ENCODE measurements at places on chromosomes 3 and 15.

- no peak for DNase-seq
Measured at GRCh38 chr15:72564091-72564490, 90.0 kb downstream of the ARIH1 start.

- DNase-seq: no peak
Measured at GRCh38 chr15:64596701-64597476, 136.5 kb downstream of the ZNF609 start.

GRCh38 chr3:57135964-57136719, 29.0 kb downstream of the IL17RD start:
- DNase-seq: no peak

DNA sequence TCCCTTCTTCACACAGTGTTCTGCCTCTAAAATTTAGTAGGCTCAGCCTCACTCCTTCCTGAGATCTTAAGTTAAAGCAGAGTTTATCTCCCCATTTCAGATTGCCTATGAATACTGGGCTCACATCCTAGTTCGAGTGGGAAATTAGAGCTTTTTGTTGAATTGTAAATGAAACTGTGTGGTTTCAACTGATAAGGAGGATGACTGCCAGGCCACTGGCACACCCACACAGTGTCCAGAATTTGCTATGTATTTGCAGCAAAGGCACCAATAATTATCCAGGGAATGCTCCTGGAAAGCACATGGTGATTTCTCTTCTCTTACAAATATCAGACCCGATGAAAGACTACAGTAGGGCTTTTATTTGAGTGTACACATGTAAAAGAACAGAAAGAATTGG, 308.1 kb upstream of the COL8A1 start:
- no peak for DNase-seq

Measured in stimulated activated CD8-positive, alpha-beta memory T cell treated with anti-CD3 and anti-CD28 coated beads, Interleukin-15, amount 100 ng/mL, for 48 hours (primary cell).